ENCODE measurements at places on chromosomes 1 and 21.

DNA sequence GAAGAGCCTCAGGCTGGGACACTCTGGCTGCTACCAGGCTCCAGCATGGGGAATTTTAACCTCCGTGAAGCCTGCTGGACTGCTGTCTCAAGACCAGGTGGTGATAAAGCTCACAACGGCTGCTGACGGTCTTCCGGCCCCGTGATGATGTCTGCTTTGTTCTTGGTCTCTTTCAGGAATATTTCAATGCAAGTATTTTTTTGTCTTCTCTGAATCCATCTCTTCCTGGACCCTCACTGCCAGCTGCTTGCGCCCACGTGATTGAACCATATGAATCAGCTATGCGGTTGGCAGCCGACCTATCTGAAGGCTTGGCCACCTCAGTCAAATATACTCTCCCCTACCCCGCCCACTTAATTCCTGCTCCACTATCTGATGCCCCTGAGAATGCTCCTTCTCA is 14.6 kb upstream of the SLC6A17 start:
- DNase-seq = no peak

DNA sequence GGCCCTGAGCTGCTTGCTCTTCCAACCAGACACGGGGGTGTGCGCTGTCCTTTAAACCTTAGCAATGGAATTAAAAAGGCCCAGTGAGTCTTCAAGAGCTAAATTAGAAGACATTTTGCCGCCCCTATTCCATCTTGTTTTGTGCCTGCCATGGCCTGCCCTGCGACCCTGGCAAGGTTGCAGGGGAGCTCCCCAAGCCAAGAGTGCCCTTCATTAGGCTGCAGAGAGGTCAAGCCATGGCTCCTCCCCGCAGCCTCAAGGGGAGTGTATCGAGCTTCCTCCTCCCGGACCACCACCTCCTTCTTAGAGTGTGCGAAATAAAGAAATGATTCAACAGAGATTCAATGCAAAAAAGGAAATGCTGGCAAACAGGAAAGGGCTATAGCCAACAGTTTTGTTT is 256.2 kb downstream of the DYRK1A start:
- DNase-seq = no peak

- no peak for DNase-seq
Observed at GRCh38 chr1:41537251-41537650, 52.8 kb upstream of the EDN2 start.

- DNase-seq = no peak
Observed at GRCh38 chr1:165734906-165735305, 33.8 kb downstream of the TMCO1 start.

- DNase-seq = no peak
Observed at GRCh38 chr1:174135211-174135610, 24.1 kb upstream of the RABGAP1L start.

GRCh38 chr1:1217621-1218523 is 3.9 kb upstream of the TNFRSF4 start:
- peak; percentile 20 for DNase-seq

GRCh38 chr1:195604287-195604686 is 1004.0 kb downstream of the KCNT2 start:
- DNase-seq = peak; percentile 12

DNA sequence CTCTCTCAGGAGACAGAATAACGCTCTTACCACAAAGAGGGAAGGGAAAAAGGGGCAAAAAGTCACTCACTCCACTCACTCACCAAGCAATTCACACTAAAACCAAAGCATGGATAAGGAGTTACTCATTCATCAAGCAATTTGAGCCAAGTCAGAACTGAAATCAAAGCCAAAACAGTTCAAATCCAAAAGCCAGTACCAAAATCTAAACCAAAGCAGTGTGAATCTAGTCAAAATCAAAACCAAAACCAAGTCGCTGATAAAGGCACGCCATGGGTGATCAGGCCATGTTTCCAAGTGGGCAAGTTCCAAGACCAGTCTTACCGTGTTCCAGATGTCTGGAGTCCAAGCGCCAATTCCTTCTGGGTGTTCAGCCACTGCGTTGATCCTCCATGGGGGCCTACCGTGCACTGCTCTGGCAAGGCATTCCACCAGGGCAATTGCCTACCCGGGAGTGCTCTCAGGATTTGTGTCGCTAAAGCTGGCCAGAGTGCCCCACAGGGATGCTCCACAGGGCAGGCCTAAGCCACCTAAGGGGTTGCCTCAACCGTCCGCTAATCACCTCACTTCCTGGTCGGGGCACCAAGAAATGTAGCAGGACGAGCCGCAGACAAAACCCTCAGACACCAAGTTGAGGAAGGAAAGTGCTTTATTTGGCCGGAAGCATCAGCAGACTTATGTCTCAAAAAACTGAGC is 142.3 kb downstream of the TRIM33 start:
- no peak for DNase-seq

- no peak for DNase-seq
Observed at GRCh38 chr1:6384962-6385361, 8.6 kb downstream of the ACOT7 start.

DNA sequence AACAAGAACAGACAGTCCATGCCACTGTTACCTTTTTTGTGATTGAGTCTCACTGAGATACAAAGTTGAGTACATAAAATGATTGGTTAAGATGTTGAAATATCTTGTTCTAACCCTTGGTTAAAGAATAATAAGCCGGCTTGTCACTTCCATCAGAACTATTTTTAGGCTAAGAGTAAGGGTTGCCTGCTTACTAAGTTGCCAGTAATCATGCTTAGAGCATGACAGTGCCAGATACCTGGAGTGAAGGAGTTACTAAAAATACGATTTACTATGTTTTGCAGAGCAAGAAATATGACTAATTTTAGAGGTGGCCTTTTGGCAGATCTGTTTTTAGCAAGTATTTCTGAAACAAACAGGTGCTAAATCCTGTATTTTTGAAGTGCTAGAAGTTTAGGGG is 6.0 kb downstream of the HUNK start:
- no peak for DNase-seq

DNA sequence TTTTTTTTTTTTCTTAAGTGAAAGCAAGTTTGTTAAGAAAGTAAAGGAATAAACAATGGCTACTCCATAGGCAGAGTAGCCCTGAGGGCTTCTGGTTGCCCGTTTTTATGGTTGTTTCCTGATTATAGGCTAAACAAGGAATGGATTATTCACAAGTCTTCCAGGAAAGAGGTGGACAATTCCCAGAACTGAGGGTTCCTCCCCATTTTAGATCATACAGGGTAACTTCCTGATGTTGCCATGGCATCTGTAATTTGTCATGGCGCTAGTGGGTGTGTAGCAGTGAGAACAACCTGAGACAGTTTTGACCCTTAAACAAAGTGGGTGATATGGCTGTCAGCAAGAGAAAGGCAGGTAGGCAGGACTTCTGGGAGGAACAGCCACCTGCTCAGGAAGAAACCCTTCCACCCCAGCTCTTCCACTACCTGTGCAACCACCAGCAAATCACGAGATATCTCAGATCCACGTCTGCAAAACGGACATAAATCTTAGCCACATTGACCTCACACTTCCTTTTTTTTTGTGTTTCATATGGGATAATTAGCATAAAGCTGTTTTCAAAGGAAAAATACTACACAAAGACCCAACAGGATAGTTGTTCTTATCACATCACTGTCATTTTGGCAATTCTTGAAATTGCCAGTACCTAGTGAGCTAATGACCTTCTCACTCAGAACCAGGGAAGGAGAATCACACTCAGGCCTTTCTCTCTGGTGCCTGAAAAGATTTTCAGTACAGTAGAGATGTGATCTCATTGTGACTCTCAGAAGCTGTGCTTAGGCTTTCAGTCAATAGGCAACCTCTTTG is 34.8 kb upstream of the DUSP10 start:
- DNase-seq = no peak

DNA sequence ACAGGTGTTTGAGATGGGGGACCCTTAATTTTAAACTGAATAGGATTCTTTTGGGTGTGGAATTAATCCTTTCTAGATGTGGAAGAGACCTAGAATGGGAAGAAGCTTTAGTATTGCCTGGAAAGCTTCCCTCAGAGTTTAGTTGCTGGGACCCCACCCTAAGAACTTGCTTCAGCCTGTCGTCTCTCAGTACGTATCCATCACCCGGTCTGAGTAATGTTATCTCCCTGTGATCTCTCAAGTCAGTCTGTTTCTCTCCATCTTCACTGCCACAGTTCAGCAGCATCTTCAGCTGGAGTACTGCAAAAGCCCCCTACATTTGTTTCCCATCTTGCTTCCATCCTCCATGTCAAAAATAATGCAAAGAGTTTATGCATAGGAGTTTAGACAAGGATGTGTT is 28.9 kb downstream of the CNST start:
- DNase-seq = no peak

DNA sequence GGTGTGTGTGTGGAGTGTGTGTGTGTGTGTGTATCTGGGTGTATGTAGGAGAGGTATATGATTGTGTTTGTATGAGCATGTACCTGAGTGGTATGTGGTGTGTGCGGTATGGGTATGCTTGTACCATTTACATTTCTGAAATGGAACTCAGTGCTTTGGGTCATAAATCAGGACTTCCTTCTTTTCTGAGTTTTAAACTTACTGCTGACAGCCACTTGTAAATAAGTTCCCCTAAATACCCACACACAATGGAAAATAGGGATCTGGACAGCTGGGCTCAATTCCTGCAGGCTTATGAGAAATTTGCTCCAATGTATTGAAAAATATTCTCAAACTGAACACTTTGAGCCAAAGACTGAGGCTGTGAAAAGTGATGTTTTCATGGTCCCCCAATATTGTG is 293.6 kb downstream of the HLX start:
- no peak for DNase-seq

- DNase-seq = peak; percentile 46
Observed at GRCh38 chr1:63877816-63878215, 104.0 kb downstream of the ROR1 start.

- no peak for DNase-seq
Observed at GRCh38 chr1:13710086-13710485, 10.1 kb downstream of the PRDM2 start.

DNA sequence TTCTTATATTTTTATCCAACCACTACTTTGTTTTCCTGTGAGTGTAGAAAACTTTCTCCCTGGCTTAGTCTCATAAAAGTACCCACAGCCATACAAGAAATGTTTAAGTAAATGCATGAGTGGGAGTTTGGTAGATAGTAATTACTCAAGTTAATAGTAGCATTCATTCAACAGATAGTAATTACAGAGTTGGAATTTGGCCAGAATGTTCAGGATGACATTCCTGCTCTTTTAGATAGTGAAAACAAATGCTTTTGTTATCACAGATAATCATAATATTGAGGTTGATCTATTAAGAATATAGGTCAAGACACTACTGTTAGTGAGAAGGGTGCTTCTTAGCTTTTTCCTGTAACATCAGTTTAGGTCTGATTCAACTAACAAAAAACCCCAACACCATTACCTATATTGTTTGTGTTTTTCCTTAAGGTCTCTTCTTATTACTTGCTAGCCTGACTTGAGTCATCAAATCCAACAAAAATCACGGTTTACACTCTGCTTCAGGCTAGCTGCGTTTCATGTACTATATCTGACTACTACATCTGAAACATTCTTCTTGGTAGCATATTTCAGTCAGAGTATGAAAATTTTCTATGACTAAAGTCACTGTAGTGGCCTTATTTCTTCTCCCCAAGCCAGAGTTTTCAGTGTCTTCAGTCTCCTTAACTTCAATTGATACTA is 163.7 kb downstream of the HS2ST1 start:
- DNase-seq = no peak

GRCh38 chr1:93106226-93106625 is 27.1 kb downstream of the MTF2 start:
- no peak for DNase-seq

DNA sequence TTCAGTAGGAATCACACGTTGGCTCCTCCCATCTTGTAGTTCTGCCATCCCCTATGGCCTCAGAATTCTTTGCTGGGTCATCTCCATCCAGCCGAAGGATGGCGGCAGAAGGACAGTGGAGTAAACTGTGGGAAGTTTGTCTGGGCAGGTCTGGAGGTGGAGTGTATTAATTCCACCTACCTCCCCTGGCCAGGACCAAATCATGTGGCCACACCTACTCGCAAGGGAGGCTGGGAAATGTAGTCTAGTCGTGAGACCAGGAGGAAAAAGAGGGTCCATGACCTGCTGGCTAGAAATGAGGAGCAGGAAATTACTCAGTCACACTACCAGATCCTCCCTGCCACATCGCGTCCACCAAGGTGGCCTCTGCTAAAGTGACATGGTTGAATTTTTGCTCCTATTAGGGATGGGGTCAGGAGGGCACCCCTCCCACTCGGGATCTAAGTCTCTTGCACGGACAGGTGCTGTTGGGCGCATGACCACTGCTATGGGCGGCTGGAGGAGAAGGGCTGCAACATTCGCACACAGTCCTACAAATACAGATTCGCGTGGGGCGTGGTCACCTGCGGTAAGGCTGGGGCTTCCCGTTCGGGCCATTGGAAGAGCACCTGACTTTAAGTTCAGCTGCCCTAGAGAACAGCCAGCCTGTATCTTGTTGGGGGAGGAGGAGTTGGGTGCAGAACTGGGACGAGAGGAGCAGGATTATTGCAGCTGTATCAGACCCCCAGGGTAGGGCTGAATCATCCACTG is 19.5 kb downstream of the PLA2G5 start:
- DNase-seq = no peak

GRCh38 chr1:232428036-232428645 is 201.8 kb downstream of the SIPA1L2 start:
- DNase-seq = no peak

DNA sequence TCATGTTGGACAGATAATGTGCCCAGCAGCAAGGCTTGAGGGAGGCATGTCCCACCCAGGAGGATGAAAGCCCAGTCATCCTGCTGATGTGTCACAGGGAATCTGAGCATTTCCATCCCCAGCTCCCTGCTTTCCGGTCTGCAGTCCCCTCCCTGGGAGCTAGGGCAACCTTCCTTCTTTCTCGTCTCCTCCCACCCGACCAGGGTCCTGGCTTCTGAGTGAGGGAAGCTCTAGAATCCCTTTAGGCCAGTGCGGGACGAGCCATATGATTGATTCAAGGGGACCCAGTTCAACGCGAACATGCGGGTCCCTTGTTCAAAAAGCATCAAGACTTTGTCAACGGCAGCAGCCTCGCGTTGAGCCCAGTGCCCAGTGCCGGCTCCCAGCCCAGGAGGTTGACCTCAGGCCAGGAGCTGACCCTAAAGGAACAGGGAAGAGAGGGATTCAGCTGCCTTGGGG is 96.7 kb upstream of the TMPRSS2 start:
- no peak for DNase-seq

DNA sequence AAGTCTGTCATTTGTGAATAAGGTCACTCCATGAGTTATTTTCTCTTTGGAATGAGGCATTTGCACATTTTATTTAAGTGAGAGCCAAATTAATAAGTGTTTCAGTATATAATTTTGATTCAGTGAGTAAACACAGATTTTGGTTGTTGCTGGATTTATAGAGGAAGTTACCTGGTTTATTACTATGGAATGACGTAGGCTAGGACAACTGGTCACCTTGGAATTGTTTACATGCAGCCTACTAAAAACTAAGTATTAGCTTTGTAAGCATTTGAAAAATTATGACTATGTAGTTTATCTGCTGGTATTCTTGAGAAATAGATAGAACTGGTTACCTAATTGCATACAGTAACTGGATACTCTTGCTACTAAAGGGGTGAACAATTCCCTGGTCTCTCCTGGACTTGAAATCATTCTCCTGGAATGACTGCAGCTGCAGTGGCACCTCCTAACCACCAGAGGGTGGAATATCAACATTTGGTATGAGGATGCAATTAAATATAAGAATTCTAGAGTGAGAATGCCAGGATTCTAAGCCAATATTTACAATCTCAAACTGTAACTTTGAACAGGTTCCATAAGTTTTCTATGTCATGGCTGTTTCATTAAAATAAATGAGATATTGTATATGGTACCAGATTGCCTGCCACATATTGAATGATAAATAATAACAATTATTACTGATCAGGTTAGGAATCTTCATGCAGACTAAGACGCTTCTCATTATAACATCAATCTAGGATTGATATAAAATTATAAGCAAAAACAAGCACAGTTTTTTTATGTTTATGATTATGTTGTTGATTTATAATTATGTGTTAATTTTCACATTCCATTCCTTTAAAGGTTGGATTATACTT is 3.5 kb upstream of the KRTAP27-1 start:
- no peak for DNase-seq
